ENCODE measurements at places on chromosomes 1 and 21. TPM values are rescaled to one million over a fixed set of nuclear protein-coding genes. Genes with fewer than 3 reads are reported as not detected.

MAP10 gene
- total RNA-seq, result 7.9 TPM

SLC30A10 gene
- total RNA-seq, result not detected

PIGR gene
- not detected for total RNA-seq

MCOLN3 gene
- 5.3 TPM for total RNA-seq

AMY1C gene
- not detected for total RNA-seq

LDLRAD1 gene
- not detected for total RNA-seq

CDC20 gene
- not detected for total RNA-seq

CSF1 gene
- total RNA-seq, result 2.4 TPM

ATP6V1G3 gene
- not detected for total RNA-seq

ERG gene
- total RNA-seq, result 0.70 TPM

PGLYRP3 gene
- total RNA-seq, result 0.19 TPM

ASAP3 gene
- 33.6 TPM for total RNA-seq

TFF3 gene
- not detected for total RNA-seq

SYNC gene
- 0.27 TPM for total RNA-seq

LELP1 gene
- not detected for total RNA-seq

USH2A gene
- 0.45 TPM for total RNA-seq

CSF3R gene
- 0.16 TPM for total RNA-seq
